ENCODE measurements at places on chromosomes 3 and 15.

DNA sequence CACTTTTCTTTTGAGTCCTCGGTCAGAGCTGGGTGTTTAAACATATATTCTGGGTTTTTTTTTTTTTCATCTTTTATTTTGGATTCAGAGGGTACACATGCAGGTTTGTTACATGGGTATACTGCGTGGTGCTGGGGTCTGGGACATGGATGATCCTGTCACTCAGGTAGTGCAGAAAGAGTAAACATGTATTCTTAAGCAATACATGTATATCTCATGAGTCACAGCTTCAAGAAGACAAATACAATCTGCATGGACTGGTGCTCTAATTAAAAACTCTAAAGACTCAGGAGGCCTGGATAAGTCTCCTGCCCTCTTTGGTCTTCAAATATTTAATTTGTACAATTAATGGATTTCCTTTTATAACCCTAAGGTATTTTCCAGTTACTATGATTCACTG, 50.6 kb upstream of the PHLDB2 start:
- no peak for DNase-seq

- no peak for DNase-seq
These were observed 230.1 kb upstream of the THBS1 start for GRCh38 chr15:39350785-39351184.

DNA sequence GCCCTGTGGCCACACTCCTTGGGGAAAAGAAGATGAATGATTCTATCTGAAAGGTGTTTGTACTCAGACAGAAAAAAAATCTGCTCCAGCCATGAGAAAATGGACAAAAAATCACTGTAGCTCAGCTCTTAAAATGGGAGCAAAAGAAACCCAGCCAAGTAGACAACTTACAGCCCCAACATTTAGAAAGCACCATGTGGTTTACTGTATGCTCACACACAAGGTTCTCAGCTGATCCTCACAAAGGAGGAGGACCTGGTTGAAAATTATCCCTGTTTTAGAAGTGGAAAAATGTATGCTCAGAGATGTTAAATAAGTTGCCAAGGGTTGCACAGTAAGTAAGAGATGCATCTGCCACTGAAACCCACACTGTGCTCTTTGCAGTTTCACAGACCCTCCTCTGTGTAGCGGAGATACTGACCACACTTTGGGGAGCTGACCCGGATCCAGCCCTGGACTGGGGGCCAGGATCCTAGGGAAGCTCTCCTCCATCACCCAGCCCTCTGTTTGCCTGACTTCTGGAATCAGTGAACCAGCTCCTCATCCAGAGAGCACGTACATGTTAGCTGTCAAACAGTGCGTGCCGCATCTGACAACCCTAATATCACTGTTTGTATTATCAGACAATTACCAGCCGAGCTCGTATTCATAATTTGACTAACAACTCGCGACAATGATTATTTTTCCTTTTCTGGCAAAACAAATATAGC, 32.7 kb upstream of the TPRG1 start:
- no peak for DNase-seq

- no peak for DNase-seq
These were observed 1.5 kb downstream of the EAF2 start for GRCh38 chr3:121836481-121836880.

GRCh38 chr3:557972-558371, 361.4 kb downstream of the CHL1 start:
- no peak for DNase-seq
